Activated naive CD4-positive, alpha-beta T cell treated with anti-CD3 and anti-CD28 coated beads, Interleukin-2, amount 50 U/mL, for 72 hours (primary cell): ENCODE measurements at places on chromosomes 1 and 21. TPM values are rescaled to one million over a fixed set of nuclear protein-coding genes. Genes with fewer than 3 reads are reported as not detected.

DNA sequence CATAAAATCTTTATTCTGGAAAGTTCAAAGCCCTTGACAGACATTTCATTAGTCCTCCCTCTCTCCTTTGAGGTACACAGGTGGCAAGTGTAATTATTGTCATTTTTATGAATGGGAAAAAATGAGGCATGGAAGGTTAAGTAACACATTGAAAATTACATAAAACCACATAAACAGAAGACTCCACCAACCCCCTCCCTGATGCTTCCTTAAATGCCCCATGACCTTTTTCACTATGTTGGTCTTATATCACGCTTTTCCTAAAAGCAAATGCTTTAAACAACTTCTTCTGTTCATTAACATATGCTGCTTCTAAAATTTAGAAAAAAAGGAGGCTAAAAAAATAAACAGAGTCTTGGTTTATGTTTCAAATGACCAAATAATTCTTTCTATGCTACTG lies 648.4 kb downstream of the PTPRC start:
- no peak for DNase-seq

DNA sequence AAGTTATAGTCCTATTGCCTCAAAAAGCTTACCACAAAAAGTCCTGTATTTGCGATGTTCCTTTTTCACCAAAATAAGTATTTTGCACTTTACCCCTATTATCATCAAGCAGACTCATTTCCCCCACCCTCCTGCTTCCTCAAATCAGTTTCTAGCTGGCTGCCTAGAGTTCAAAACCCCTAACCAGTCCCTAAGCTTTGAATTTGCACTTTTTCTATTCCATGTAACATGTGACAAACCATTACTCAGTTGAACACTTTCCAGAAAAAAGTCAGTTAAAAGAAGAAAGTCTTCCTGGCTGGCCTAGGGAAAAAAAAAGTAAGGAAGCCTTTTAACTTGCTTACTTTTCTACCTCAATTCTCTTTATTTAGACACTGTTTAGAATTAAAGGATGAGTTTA lies 8.2 kb downstream of the CEP170 start:
- DNase-seq: no peak

DNA sequence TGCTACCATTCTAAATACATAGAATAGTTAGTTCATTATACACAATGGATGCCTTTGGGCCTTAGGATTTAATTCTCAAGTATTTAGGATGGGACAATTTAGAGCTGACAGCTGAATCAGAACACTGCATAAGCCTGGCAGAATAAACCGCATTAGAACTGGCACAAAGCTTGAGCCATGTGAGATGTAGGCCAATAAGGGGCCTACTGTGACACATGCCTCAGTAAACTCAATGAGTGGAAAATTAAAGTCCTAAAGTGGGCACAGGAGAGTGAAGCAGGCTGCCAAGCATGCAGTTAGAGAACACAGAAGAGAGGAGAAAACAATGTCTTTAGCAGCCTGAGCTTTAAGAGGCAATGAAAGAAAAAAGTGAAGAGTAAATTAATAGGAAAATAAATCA lies 24.3 kb downstream of the SCYL3 start:
- no peak for DNase-seq

DNA sequence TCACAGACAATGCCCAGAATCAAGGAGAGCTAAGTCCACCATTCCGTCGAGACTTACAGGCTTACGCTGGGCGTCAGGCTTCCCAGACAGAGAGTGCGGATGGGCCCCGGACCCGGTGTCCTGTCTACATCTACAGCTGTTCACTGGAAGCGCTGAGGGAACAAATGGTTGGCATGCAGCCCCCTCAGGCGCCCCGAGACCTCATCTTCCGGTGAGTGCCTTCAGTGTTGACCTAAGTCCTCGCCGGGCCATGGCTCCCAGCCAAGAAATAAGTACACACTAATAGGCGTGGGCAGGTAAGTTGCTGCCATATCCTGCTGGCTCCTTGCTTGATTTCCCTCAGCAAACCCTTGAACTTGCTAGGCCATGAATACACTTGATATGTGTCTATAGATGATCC lies 26.2 kb downstream of the HYI start:
- DNase-seq: no peak

- DNase-seq: no peak
These were observed 459.8 kb downstream of the KCNT2 start for GRCh38 chr1:196148367-196148970.

DNA sequence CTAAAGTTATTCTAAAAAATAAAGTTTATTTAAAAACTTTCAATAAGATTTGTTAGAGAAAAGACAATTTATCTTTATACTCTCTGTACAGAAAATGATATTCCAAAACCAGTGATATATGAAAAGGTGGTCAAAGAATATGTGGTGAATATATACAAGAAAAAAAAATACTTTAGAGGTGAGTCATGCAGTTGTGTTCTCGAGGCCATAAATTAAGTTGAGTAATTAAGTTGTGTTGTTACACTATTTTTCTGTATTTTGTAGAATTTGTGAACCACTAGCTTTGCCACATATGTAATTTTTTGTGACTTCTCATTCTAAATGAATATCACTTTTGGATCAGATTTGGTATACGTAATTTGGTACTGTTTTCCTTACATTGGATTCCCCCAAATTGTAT lies 23.6 kb upstream of the DUSP10 start:
- DNase-seq: no peak

DNA sequence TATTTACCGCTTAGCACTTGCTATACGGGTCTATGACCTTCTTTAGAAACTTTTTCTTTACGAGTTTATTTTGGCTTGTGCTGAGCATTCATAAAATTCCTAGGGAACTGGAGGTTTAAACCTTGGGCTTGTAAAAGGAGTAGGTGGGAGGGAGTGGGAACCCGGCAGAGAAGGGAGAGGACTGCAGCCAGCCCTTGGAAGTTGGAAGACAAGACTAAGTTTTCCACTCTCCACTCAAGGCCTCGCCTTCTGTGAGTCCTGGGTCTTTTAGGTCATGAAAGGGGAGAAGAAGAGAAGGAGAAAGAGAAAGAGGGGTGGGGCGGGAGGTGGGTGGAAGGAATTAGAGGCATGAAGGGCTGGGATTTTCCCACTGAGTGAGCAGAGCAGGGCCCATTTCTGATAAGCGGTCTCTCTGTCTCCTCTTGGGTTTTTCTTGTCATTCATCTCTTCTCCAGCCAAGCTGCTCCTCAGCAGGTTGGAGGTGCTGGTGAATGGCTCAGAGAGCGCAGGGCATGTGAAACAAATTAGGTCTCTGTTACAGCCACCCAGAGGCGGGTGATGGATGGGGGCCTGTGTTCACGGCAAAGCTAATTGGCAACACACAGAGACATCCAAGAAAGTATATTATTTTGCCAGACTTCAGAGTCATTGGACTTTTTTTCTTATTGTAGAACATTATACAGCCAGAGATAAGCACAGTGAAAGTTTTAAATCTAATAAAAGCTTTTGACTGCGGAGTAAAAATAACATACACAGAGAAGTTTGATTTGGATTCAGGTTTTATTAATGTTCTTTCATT lies 247.3 kb downstream of the FOXD2 start:
- no peak for DNase-seq

DNA sequence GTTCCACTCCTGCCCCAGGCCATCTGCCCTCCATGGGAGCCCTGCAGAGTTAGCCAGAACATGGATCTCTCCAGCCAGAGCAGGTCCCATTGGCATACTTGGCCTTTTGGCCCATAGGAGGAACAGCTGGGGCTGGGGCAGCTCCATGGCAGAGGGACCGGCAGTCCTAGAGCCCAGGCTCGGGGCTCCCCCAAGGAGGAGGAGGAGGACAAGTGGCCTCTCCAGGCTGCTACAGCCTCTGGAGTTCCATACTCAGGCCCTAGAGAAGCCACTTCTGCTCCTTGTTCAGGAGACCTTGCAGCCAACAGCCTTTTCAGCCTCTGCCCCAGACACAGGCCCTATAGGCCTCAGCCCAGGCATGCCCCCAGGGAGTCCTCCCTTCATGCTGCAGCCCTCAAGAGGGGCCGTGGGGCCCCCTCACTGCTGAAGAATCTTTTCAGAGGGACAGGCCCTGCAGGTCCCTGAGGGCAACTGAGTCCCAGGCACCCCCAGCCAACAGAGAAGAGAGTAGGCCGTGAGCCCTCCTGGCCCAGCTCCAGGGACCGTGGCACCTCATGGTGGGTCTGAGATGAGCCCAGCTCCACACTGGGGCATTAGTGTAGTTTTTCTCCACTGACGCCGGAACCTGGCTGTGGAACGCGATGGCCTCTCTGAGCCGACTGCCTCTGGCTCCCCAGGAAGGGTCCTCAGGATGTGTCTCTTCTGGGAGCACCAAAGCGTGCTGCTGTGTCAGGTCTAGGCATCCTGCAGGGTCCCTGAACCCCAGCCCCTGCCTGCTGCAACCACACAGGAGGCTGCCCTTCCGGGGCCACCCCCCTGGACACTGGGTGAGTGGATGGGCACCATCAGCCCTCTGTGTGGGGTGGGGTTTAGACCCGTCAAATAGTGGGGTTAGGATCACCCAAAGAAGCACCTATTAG lies 297.6 kb upstream of the VAMP3 start:
- no peak for DNase-seq

- no peak for DNase-seq
These were observed 165.7 kb downstream of the NCAM2 start for GRCh38 chr21:21163904-21164303.

DNA sequence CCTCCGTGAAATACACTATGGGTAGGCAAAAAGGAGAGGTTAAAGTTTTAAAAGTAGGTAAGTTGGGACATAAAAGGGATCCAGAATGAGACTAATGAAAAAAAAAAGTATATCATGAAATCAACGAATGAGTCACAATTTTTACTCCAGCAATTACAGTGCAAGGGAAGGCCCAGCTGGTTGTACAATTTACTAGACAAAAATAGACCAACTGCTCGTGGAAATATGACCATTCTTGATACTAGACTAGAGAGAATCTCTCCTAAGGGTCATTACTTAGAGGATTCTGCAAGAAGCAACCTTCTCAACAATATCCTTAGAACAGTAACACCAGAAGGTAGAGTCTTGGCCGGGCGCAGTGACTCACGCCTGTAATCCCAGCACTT lies 55.1 kb upstream of the EFHD2 start:
- no peak for DNase-seq

DNA sequence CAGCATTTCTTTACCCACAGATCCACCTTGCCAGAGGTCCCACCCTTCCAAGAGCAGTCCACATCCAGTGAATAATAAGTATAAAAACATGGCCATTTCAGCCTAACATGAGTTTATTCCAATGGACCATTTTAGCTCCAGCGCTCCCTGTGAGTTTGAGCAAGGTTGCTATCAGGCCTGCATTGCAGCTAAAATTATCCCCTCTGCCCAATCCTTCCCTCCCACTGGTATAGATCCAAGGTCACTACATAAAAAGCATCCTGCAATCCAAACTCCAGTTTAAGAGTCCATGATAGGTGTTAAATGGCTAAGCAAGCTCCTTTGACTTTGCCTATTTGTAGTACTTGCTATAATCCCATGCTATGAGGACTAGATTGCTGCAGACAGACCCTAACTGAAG lies 35.6 kb downstream of the SLC5A9 start:
- DNase-seq: no peak

- no peak for DNase-seq
These were observed 110.4 kb downstream of the SYT2 start for GRCh38 chr1:202599669-202600431.

DNA sequence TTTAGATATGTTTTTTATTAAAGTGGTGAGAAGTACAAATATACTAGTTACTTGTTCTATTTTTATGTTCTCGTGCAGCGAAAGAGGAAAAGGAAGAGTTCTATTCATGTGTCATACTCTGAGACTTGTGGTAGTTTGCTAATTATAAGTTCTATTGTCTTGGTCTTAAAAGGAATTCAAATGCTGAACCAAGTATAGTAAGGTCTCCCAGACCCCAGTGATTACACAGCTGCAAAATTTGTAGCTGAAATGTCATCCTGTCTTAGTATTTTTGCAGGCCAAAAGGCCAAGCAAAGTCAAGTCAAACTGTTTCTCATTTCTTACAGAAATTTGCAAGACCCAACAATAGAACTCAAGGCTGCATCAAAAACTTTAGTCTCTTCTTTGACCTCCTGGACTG lies 268.7 kb downstream of the CHRM3 start:
- DNase-seq: no peak

DNA sequence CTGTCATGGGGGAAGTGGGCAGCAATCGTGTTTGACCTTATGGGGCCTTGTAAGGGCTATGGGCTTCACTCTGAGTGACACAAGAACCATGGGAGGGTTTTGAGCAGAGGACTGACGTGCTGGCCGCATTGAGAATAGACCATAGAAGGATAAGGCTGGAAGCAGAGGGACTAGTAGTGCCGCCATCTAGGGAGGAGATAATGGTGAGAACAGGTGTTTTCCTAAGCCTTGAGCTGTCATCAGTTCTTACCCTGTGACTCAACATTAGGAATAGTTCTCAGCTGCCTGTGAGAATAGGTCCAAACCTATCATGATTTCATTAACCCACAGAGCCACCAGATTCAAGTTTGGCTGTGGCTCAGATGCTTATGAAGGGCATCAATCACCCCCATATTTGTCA lies 228.5 kb downstream of the CACNA1E start:
- no peak for DNase-seq

DNA sequence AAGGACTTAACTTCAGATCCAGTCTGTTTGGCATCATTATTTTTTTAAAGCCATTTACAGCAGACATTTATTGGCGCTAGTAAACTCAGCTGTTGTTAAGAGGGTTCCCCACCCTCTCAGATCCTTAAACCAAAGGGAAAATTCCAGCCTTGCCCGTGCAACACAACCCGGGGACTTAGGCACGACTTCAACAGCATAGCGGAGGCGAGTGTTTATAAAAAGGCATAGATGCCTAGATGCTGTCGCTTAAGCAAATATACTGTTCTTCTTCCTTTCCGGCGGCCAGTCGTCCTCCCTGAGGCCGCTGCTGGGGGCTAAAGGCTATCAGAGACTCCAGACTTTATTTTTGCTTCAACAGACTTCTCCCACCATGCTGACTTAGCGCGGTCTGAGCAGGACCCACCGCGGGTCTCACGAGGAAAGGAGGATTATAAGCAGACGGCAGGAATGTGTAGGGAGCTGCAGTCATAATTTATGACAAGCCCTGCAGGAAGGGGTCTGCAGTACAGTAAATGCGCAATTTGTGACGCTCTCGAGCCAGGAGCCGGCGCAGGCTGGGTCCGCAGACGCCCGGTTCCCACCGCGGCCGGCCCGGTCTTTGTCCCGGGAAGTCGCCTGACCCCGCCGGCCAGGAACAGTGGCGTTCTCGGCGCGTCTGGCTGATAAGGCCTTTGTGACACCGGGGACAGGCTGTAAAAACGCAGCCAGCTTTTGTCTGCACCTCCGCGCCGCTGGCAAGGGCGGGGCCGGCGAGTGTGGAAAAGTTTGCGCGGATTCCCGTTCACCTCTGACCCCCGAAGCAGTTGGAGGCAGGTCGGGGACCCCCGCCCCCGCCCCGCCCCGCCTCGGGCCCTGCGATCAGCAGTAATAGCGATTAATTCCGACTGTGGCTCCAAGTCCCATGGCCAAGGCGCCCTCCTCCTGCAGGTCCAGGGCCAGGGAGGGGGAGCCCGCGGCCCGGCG lies 61.2 kb upstream of the ARHGEF16 start:
- no peak for DNase-seq

Gene SPRR2A
- total RNA-seq: not detected

Gene ZBTB48
- 25.8 TPM for total RNA-seq

Gene BNIPL
- total RNA-seq: 0.89 TPM

Gene TMIGD3
- total RNA-seq: not detected

Gene GPR25
- not detected for total RNA-seq

Gene MYOM3
- total RNA-seq: not detected
